Central memory CD8-positive, alpha-beta T cell (primary cell): ENCODE measurements at places on chromosomes 3 and 15.
A peak's percentile ranks its signal among the peaks of the same experiment; 100 is the strongest.

GRCh38 chr3:100206687-100207086 lies 54.1 kb upstream of the TBC1D23 start:
- no peak for DNase-seq
- no peak overlapping the region for H3K27ac ChIP-seq
- H3K4me1 ChIP-seq: peaks cover 13% of the 10 kb centered on the region
- peaks cover 4% of the 10 kb centered on the region for H3K36me3 ChIP-seq
- no peak overlapping the region for H3K4me3 ChIP-seq

DNA sequence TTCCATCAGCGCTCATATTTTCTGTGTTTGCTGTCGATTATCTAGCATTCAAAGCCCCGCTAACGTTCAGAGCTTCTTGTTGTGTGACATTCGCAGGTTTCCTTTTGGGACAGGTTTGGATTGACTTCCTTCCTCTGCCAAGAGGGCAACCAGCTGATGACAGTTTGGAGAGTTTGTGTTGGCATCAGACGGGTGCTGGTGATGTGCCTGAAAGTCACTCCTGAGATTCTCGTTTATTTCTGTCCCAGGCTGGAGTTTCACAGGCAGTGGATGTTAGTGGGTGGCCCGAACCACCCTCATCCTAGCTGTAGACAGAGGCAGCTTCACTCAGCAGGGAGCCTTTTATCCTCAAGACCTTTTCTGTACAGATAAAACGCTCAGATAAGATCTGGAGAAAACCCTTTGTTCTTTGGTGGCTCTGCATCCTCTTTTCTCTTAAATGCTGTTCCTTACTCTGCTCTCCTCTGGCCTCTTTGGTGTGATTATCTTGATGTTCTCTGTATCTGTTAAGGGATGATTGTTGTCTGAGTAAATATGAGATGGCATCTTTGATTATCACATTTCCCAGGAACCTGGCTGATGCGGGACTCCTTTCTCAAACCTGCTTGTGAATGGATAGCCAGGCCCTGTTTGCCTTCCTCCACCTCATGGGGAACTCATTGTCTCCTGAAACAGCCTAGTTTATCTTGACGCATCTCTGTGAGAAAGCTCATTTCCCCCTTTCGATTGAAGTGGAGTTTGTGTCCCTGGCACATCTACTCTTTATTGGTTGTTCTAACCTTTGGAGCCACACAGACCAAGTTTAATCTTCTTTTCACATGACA lies 35.9 kb downstream of the CGNL1 start:
- H3K27ac ChIP-seq: no peak overlapping the region
- H3K4me1 ChIP-seq: no peaks in the 10 kb centered on the region
- H3K36me3 ChIP-seq: peaks cover 2% of the 10 kb centered on the region
- no peak for DNase-seq
- H3K27me3 ChIP-seq: peaks cover 26% of the 10 kb centered on the region

DNA sequence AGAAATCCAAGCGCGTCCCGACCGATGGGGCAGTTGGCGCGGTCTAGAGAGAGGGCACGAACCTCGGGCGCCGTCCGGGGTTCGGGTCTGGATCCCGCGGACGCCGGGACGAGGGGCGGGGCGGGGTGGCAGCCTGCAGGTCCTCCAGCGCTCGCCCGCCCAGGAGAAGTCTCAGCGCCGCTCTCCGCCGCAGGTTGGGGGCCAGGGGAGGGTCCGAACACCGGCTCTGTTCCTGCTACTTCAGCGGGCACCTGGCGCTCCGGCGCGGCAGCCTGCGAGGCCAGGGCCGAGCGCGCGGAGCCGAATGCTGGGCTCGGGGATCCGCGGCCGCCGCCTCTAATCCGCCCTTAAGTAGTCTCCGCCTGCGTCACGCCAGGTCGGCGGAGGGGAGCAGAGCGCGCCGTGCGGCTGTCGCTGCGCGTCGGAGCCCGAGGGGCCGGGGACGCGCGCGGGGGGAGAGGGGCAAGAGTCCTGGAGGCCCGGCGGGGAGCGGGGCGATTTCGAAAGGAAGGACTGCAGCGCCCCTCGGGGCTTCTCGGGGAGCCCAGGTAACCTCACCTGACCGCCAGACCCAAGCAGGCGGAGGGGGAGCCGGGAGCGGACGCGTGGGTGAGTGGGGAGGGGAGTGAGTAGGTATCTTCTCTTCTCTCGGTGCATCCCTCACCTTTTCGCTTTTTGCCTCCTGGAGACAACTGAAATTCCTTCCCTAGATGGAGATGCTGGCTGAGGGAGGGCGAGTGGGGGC lies at the start of gene GJD2:
Gene GJD2 (minus strand): TSS at position 325 of the 745 bp plus-strand sequence. CDS start 510 bp downstream, outside the sequence.
- no peak within 1 kb of the TSS for H3K27ac ChIP-seq
- no peaks in the 10 kb centered on the region for H3K36me3 ChIP-seq
- H3K4me3 ChIP-seq: peak within 1 kb of the TSS; percentile 39
- peaks cover 90% of the 10 kb centered on the region for H3K27me3 ChIP-seq

DNA sequence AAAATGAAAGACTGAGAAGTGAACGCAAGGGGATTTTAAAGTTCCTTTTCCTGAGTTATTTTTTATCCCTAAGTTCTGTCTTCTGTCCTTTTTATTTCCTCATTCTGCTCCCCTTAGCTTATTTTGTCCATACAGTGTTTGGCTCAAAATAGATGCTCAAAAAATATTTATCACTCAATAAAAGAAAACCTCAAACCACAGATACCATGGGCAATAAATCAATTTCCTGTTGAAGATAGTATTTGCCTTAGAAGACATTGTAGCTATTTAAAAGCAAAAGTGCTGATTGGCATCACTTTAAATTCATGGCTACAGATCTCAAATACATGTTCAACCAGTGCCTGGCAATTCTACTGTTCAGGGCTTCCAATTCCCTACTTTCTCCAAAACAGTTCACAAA lies 316.5 kb upstream of the ADAMTS9 start:
- no peaks in the 10 kb centered on the region for H3K27me3 ChIP-seq
- no peaks in the 10 kb centered on the region for H3K4me1 ChIP-seq
- peaks cover 1% of the 10 kb centered on the region for H3K36me3 ChIP-seq
- H3K27ac ChIP-seq: no peak overlapping the region

- no peak for DNase-seq
- H3K27me3 ChIP-seq: peaks cover 21% of the 10 kb centered on the region
- H3K4me3 ChIP-seq: no peak overlapping the region
- no peak overlapping the region for H3K27ac ChIP-seq
- H3K36me3 ChIP-seq: no peaks in the 10 kb centered on the region
- H3K4me1 ChIP-seq: no peaks in the 10 kb centered on the region
Observed at GRCh38 chr15:84889991-84890669, 5.7 kb downstream of the SLC28A1 start.
